Retinal pigment epithelial cell (primary cell): ENCODE measurements at places on chromosomes 1 and 21.

DNA sequence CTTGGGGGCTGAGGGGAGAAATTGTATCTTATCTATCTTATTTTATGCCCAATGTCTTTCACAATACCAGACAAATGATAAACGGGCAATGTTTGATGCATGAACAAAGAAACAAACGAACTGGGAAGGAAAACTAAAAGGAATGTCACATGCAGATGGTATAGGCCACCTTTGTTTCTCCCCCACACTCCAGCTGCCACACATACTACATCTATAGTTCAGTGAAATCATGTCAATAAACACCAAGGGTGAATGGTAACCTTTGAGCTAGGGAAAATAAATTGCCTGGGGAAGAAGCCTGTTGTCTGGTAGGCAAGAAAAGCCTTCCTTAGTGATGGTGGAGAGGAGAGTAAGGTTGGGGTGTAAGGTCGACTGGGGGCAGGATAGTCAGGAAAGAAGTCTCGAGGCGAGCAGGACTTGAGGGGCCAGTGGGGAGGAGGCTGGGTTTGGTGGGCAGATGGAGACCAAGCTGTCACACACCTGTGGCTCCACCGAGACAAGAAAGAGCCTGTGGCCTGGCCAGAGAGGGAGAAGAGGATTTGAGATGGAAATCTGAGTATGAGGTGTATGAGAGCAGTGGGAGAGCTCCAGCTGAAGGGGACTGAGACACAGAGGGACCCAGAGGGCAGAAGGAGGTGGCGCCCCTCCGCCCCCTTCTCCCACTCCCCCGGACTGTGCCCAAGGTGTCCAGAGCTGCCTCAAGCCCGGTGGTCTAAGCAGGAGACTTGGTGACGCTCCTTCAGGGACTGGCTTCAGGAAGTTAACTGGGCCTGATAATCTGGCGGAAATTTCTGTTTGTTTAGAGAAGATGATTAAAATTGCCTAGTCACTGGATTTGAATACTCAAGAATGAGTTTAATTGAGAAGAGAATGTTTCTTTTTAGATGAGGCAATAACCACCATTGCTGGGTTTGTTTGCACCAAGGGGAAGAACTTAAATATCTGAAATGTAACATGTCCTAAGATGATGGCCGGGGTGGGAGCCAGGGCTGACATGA, 37.3 kb downstream of the ATF3 start:
- DNase-seq, result no peak

DNA sequence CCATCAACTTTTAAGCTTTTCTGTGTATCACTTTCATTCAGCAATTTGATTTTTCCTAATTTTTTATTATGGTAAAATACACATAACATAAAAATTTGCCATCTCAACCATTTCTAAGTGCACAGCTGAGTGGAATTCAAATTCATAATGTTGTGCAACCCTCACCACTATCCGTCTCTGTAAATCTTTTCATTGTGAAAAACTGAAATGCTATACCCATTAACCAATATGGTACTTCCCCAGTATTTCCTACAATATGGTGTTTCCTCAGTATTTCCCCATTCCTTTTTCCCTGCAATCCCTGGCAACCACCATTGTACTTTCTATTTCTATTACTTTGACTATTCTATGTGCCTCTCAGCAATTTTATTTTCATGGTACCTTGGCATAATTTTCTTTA, 6.8 kb downstream of the STPG1 start:
- no peak for DNase-seq

DNA sequence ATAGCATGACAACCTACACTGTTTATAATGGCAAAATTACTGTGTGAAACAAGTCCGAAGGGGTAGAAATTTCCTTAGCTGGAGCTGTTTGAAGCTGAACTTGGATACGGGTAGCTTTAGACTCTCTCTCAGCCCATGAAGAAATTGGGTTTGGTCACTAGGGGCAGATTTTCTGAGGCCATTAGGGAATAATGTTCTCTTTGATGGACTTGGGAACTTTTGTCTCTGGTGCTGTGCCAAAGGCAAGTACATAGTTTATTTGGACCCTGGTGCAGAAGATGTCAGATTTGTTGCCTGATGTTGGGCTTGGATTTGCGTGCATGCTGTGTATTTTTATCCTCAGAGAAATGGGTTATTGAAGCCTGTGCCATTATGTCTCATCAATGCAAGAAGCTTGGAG, 109.6 kb downstream of the VPS13D start:
- DNase-seq, result no peak

GRCh38 chr1:77461691-77462090, 179.9 kb downstream of the AK5 start:
- DNase-seq, result no peak

GRCh38 chr1:61391730-61392129, 309.4 kb downstream of the NFIA start:
- DNase-seq, result no peak

GRCh38 chr1:155715777-155716176, 26.9 kb downstream of the DAP3 start:
- DNase-seq, result no peak

- no peak for DNase-seq
Measured at GRCh38 chr1:66998972-66999371, 55.0 kb downstream of the SLC35D1 start.
